GM18507 (cell line): ENCODE measurements at places on chromosomes 3 and 15.

GRCh38 chr15:87470923-87471322, 785.6 kb downstream of the NTRK3 start:
- no peak for DNase-seq

- no peak for DNase-seq
Measured at GRCh38 chr3:114411811-114412803, 118.3 kb downstream of the TIGIT start.

- no peak for DNase-seq
Measured at GRCh38 chr3:36905545-36905944, 39.3 kb downstream of the TRANK1 start.

- no peak for DNase-seq
Measured at GRCh38 chr3:72560846-72561675, 287.2 kb downstream of the SHQ1 start.

- no peak for DNase-seq
Measured at GRCh38 chr3:169627789-169628188, 35.7 kb downstream of the MECOM start.

DNA sequence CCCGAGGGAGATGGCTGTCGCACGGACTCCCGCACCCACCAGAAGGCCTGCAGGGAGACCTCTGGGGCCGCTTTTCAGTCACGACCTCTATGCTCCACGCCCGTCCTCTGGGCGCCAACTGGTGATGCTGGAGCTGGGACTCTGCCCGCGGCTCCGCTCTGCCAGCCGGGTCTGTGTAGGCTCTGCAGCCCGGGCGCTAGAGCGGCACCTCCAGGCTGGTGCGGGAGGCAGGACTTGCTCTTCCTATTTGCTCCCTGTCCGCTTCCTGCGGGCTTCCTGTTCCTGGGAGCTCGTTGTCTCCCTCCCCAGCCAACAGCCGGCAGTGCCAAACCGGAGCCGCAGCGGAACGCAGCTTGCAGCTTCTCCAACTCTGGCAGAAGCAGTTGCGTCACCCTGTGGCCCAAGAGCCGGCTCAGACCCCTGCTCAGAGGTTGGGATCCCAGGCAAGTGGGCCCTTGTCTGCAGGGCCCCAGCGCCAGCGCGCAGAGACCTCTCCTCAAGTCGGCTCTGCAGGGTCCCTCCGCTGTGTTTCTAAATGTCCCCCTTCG, 285.9 kb downstream of the XXYLT1 start:
- no peak for DNase-seq

- no peak for DNase-seq
Measured at GRCh38 chr3:65869798-65870197, 168.9 kb downstream of the MAGI1 start.

DNA sequence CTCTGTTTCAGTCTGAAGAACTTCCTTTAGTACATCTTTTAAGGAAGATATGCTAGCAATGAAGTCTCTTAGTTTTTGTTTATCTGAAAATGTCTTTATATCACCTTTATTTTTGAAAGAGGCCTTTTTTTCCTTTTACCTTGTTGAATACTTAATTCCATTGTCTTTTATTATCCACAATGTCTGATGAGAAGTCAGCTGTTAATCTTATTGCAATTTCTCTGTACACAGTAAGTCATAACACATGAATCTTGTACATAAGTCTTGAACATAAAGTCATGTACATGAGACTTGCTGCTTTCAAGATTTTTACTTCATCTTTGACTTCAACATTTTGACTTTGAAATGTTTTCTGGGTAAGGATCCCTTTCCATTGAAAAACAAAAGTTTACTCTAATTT, 424.3 kb upstream of the ATP10A start:
- no peak for DNase-seq

DNA sequence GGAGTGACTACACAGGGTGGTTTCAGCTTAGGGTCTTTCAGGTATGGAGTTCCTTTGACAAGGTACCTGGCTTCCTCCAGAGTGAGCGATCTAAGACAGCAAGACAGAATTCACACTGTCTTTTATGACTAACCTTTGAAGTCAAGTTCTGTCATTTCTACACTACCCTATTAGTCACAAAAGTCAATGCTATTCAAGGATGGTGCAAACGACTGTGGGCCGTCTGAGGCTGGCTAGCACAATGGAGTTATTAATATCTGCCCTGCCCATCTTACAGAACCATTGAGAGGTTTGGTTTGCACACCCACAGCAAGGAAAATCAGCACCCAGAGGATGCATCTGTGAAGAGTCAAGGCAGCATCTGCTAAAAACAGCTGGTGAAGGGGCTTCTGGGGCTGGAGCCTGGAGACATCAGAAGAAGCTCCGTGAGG, 62.9 kb upstream of the XCR1 start:
- DNase-seq: no peak

- no peak for DNase-seq
Measured at GRCh38 chr3:16322189-16322588, 57.2 kb downstream of the OXNAD1 start.

GRCh38 chr3:53286727-53287126, 30.9 kb upstream of the TKT start:
- no peak for DNase-seq

DNA sequence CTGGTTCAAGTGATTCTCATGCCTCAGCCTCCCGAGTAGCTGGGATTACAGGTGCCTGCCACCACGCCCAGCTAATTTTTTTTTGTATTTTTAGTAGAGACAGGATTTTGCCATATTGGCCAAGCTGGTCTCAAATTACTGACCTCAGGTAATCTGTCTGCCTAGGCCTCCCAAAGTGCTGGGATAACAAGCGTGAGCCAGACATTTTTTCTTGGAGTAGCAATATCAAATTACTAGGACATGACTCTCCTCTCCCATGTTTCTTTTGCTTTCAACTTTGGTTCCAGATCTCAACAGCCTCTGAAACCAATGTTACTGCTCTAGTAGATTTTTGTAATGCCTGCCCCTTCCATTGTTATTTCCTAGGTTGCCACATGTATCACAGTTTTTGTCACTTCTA, 462.0 kb downstream of the GBE1 start:
- no peak for DNase-seq

DNA sequence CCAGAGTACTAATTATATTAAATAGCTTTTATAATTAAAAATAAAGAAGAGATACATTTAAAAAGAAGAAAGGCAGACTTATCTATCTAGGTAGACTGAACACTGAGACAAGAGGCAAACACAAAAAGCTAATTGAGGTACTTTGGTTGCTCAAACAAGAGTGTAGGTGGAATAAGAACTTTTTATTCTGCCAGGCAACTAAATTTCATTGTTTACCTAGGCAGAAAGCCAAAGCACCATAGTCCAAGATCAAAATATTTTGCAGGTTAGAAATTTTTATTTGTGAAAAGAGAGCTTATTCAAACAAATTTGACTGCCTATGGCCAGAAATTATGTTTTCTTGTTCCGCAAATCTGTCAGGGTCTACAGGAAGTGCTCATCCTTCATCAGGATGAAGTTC, 499.6 kb upstream of the GBE1 start:
- no peak for DNase-seq

DNA sequence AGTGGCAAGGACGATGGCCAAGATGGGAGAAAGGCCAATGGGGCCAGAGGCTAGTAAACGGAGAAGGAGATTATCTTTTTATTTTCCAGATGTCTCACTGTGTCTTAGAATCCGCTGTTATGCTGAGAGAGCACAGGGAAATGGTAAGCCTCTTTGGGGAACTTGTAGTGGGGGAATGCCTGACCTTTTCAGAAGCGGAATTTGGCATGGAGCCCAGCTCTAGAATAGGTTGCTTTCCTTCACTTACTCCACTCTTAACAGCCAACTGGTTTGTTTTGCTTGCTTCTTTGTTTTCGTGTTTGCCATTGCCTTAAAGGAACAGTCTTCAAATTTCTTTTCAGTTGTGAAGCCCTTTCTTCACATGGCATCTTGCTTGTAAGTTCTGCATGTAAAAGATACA, 316.2 kb upstream of the THRB start:
- DNase-seq: no peak

DNA sequence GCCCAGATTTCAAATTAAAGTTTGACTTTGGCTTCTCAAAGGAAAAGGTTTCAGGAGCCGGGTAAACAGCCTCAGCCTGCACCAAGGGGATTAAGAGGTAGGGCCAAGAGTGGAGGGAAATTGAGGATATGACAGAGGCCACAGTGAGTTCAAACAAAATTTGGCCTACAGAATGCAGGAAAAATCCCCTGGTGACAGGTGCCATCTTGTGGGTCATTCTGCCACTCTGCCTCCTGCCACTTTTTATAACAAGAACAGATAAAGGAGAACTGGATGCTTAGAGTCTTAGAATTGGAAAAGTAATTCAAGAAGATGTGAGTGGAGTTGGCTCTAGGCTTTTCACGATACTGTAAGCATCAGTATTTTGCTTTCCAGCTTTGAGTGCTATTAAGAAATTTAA, 253.2 kb downstream of the NR2F2 start:
- no peak for DNase-seq

- DNase-seq: no peak
Measured at GRCh38 chr3:39401983-39402382, 4.5 kb upstream of the RPSA start.

DNA sequence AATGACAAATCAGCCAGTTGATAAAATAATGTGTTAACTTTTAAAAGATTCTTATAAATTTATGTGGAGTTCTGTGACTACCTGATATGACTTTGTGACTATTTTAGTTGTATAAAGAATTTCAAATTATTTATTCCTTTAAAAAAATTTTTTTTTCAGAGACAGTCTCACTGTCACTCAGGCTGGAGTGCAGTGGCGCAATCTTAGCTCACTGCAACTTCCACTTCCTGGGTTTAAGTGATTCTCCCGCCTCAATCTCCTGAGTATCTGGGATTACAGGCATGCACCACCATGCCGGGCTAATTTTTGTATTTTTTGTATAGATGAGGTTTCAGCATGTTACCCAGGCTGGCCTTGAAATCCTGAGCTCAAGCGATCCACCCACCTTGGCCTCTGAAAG, 48.5 kb downstream of the MBNL1 start:
- DNase-seq: no peak

DNA sequence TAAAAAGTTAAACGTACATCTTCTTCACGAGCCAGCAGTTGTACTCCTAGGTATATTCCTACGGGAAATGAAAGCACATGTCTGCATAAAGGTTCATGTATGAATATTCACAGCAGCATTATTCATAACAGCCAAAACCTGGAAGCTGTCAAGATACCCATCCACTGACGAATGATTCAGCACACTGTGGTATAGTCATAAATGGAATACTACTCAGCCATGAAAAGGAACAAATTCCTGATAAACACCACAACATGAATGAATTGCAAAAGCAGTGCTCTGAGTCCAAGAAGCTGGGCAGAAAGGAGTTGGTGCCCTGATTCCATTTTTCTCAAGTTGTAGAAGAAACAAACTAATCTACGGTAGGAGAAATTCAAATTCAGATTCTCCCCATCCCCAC, 3.9 kb downstream of the TMEM43 start:
- DNase-seq: no peak

DNA sequence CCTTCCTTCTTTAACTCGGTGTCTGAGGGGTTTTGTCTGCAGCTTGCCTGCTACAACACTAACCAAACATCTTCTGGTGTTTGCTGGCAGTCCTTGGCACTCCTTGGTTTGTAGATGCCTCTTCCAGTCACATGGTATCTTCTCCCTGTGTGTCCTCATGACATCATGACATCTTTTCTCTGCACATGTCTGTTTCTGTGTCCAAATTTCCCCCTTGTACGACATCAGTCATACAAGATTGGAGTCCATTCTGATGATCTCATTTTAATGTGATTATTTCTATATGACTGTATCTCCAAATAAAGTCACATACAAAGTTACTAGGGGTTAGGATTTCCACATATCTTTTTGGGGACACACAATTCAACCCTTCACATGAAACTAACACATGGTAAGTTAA, 152.3 kb upstream of the LRRN1 start:
- DNase-seq: no peak

DNA sequence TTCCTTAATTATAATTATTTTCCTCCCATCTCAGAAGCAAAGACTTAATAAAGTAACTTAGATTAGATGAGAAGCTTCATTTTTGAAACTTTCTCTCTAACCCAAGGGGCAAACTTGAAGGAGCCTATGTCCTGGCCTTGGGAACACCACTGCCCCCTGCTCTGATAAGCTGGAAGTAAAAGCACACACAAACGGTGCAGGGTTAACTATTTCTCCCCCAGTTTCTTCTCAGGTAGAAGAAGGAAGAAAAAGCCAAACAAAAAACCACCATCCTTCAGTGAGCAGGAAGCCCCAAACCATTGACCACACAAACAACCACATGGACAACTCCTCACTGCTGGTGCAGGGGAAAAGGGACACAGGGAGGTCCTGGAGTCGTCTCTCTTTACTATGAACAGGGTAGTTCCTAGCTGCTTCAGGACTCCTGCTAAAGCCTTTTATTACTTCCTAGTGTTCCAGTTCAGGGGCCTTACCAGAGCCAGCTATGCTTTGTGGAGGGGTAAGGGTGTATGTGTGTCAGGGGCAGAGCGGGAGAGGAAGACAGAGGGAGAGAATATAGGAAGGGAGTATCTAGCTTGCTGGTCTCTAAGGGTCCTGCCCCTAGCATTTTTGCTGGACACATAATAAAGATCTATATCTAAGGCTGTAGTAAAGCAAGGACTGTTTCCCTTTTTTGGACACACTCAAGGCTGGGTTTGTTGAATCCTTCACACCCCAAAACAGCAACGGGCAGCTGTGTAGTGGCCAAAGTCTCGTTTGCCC, 94.0 kb upstream of the UMPS start:
- DNase-seq: no peak

GRCh38 chr3:127427156-127427555, 139.3 kb upstream of the PRR20G start:
- no peak for DNase-seq

- DNase-seq: no peak
Measured at GRCh38 chr15:26866298-26867199, at the start of gene GABRA5. Gene GABRA5 (plus strand): TSS chr15:26867062. CDS start chr15:26869249, 2,187 bp downstream.

DNA sequence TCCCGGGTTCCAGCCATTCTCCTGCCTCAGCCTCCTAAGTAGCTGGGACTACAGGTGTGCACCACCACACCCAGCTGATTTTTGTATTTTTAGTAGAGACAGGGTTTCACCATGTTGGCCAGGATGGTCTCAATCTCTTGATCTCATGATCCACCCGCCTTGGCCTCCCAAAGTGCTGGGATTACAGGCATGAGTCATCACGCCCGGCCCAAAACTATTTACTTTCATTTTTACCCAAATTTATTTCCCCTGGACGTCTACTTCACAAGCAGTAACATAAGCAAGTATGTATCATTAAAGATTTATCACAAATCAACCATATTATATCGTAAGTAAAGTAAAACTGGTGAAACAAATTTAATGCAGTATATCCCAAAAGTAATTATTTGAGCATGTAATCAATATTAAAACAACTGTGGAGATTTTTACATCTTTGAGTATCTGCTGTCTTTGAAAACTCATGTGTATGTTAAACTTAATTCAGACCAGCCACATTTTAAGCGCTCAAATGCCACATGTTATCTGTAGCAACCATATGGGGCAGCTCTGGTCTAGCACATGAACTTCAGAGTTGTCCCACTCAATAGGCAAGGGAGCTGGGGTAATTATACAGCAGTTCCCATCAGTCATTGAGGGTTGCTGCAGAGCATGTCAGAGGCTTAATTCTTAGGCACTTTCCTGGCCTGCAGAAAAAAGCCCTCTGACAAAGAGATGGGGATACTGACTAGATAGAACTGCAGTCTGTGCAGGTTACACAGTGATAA, 185.7 kb upstream of the CTDSPL start:
- DNase-seq: no peak

- DNase-seq: no peak
Measured at GRCh38 chr3:8638994-8639658, 5.5 kb downstream of the SSUH2 start.

- no peak for DNase-seq
Measured at GRCh38 chr3:149395107-149396089, 17.9 kb upstream of the TM4SF1 start.

- DNase-seq: no peak
Measured at GRCh38 chr15:92847841-92848240, 52.3 kb upstream of the CHD2 start.
